ENCODE measurements at places on chromosomes 1 and 21. TPM values are rescaled to one million over a fixed set of nuclear protein-coding genes. Genes with fewer than 3 reads are reported as not detected.

DNA sequence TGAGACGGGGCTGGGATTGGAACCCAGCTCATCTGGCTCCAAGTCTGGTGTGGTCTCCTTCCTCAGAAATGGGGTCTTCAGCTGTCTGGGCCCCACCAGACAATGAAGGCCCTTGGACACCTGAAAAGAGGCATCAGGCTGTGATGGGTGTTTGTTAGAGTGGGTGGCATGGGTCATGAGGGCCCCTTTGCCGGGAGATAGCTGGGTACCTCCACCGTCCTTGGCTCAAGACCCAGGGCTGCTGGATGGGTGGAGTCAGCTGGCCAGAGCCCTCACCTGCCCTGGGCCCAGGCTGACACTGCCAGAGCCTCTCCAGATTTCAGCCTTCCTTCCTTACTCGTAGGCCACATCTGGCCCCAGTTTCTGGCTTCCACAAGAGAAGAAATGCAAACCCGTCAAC, 13.4 kb upstream of the TTC22 start:
- H3K27me3 ChIP-seq: no peaks in the 10 kb centered on the region
- DNase-seq: no peak
- no peak overlapping the region for H3K4me3 ChIP-seq

- no peak for DNase-seq
- H3K36me3 ChIP-seq: no peaks in the 10 kb centered on the region
- H3K27ac ChIP-seq: no peak overlapping the region
- H3K27me3 ChIP-seq: no peaks in the 10 kb centered on the region
Observed at GRCh38 chr1:5901841-5902240, 90.4 kb downstream of the NPHP4 start.

Gene BNIPL
- total RNA-seq: 3.0 TPM

- H3K4me1 ChIP-seq: peaks cover 16% of the 10 kb centered on the region
- peak; percentile 59 for DNase-seq
- H3K36me3 ChIP-seq: no peaks in the 10 kb centered on the region
- no peak overlapping the region for H3K27ac ChIP-seq
- peak overlapping the region; percentile 77 for H3K4me3 ChIP-seq
- H3K27me3 ChIP-seq: no peaks in the 10 kb centered on the region
Observed at GRCh38 chr1:206556750-206557635, 49.7 kb downstream of the RASSF5 start.

Gene WNT9A
- total RNA-seq: 42.2 TPM

- H3K36me3 ChIP-seq: peaks cover 8% of the 10 kb centered on the region
- H3K27me3 ChIP-seq: no peaks in the 10 kb centered on the region
- no peak overlapping the region for H3K4me3 ChIP-seq
Observed at GRCh38 chr1:20192364-20192763, 6.0 kb upstream of the PLA2G2C start.

Gene PLEKHN1
- total RNA-seq: 9.1 TPM

DNA sequence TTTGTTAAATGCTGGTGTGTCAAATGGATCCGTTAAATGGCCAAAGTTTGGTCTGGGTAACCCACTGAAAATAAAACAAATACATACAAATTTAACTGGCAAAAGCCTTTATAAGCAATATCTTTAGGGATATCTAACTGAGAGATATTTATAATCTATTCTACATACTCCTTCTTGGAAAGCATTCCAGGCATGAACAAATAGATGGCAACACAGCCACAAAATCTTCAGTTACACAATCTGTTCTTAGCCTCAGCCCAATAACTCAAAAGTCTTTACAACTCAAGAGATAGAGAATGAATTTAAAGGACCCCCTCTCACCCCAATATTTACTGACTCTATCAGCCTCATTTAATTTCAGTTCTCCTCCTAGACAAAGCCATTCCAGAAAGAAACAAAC, 58.7 kb downstream of the NRDC start:
- no peak overlapping the region for H3K27ac ChIP-seq
- H3K4me3 ChIP-seq: no peak overlapping the region
- no peak for DNase-seq
- peaks cover 54% of the 10 kb centered on the region for H3K36me3 ChIP-seq

Gene DCST2
- 4.4 TPM for total RNA-seq

GRCh38 chr1:41802532-41803501, 115.9 kb downstream of the HIVEP3 start:
- H3K4me1 ChIP-seq: peaks cover 35% of the 10 kb centered on the region
- no peak overlapping the region for H3K4me3 ChIP-seq
- H3K36me3 ChIP-seq: no peaks in the 10 kb centered on the region
- DNase-seq: no peak
- no peak overlapping the region for H3K27ac ChIP-seq

DNA sequence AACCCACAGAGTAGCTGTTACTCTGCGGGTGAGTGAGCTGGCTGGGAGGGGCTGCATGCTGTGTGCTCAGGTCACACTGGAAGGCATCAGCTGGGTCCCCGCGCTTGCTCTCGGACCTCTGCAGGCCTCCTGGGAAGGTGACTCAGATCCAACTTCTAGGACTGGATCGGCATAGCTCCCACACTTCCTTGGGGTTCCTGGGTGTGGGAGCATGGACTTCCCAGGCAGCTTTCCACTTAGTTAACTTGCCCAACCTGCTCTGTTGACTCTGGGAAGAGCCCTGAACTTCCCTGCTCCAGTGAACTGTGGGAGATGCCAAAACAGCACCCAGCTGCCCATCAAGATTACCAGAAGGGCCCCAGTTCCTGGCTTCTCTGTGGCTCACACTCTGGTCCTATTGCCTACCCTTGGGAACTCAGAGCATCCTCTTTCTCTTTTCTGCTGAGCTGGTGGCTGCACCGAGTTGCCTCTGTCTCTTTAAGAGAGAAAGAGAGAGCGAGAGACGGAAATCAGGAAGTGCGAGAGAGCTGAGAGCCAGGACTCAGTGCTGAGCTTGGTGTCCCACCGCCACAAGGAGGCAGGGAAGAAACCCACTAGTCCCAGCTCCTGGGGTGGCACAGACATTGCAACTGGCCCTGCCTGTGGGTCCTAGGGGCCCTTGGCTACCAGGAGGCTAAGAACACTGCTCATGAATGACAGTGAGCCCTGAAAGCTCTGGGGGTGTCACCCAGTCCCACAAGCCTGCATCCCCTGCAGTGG, at the start of gene IKBKE:
IKBKE (plus strand) TSS at position 544 of the 759 bp plus-strand sequence. CDS start 2,752 bp downstream, outside the sequence.
- H3K36me3 ChIP-seq: peaks cover 4% of the 10 kb centered on the region
- H3K27me3 ChIP-seq: no peaks in the 10 kb centered on the region
- peak; percentile 55 for DNase-seq

GRCh38 chr1:117076648-117077047, 16.5 kb downstream of the TTF2 start:
- DNase-seq: no peak
- H3K27me3 ChIP-seq: no peaks in the 10 kb centered on the region
- H3K4me1 ChIP-seq: no peaks in the 10 kb centered on the region
- no peak overlapping the region for H3K4me3 ChIP-seq
- H3K27ac ChIP-seq: peak overlapping the region; percentile 50

DNA sequence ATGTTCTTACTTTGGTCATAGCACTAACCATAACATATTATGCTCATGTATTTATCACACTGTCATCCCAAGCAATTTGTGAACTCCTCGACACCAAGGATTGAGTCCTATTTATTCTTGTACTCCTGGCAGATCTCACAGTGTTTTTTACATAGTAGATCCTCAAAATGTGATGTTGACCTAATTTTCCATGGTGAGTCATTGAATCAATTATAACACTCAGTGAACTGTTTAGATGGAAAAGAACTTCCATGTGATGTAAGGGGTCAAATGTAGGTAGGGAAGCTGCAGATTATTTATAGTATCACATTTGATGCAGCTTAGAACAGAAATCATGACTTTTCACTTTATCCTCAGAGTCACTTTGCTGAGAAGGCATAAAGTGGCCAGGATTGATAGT, 281.9 kb upstream of the ADAMTS5 start:
- no peak overlapping the region for H3K4me3 ChIP-seq
- DNase-seq: no peak
- H3K27ac ChIP-seq: no peak overlapping the region
- no peaks in the 10 kb centered on the region for H3K4me1 ChIP-seq
- H3K36me3 ChIP-seq: no peaks in the 10 kb centered on the region

DNA sequence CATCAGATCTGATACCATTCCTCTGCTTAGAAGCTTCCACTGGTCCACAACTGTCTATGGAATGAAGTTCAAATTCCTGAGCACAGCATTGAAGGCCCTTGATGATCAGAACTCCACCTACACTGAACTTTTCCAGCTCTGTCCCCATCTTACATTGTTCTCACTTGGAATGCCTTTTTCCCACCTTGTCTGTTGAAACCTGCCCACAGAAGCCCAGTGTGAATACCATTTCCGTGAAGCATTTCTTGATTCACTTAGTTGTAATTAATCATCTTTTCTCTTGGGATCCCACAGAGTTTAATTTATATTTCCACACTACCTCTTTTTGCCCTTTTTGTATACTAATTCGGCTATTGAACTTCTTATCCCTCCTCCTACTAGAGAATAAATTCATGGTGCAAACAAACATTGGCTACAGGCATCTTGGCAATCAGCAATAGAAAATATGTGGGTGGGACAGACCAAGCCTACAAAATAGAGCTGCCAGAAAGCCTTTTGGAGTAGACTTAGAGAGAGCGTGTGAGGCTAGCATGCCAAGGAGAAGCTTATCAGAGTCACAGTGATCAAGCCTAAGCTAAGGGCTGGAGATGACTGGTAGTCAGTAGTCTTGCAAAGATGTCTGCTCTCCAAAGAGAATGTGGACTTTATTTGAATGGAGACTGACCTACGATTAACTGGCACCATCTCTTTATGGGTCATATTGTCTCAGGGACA, 26.1 kb downstream of the NHLH2 start:
- H3K4me3 ChIP-seq: no peak overlapping the region
- no peak overlapping the region for H3K27ac ChIP-seq
- no peaks in the 10 kb centered on the region for H3K4me1 ChIP-seq
- no peaks in the 10 kb centered on the region for H3K27me3 ChIP-seq
- H3K36me3 ChIP-seq: no peaks in the 10 kb centered on the region
- no peak for DNase-seq

DNA sequence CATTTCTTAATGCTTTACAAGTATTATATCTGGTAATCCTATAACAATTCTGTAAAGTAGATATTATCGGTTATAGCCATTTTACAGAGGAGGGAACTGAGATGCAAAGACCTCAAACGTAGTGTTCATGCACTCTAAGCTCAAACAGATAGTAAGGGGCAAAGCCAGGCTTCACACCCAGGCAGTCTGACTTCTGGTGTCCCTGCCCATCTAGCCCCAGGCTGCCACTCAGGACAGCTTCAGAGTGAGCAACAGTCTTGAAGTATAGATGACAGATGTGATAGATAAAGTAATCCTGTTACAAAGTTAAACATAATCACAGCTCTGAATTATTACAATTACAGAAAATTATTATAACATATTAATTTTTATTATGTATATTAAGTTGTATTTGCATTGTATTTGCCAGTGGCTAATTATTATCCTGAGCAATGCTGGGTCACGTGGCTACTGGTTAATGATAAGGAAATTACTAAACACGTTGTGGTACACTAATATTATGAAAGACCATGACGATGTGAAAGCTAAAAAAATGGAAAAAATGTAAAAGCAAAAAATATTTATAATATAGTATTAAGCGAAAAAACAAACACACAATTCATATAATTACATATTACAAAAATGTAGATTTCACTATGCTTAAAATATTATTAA, 6.1 kb upstream of the TRAF3IP3 start:
- no peaks in the 10 kb centered on the region for H3K36me3 ChIP-seq
- H3K27me3 ChIP-seq: no peaks in the 10 kb centered on the region
- no peak overlapping the region for H3K27ac ChIP-seq
- no peak overlapping the region for H3K4me3 ChIP-seq

Gene NBPF4
- total RNA-seq: 0.70 TPM

- H3K36me3 ChIP-seq: no peaks in the 10 kb centered on the region
- no peaks in the 10 kb centered on the region for H3K4me1 ChIP-seq
- H3K4me3 ChIP-seq: no peak overlapping the region
- H3K27ac ChIP-seq: no peak overlapping the region
Observed at GRCh38 chr1:98888869-98889268, 115.8 kb downstream of the PLPPR5 start.

- no peak overlapping the region for H3K27ac ChIP-seq
- DNase-seq: no peak
- no peaks in the 10 kb centered on the region for H3K27me3 ChIP-seq
Observed at GRCh38 chr1:56552349-56552748, 27.0 kb downstream of the PLPP3 start.

Gene SUSD4
- total RNA-seq: 3.2 TPM

DNA sequence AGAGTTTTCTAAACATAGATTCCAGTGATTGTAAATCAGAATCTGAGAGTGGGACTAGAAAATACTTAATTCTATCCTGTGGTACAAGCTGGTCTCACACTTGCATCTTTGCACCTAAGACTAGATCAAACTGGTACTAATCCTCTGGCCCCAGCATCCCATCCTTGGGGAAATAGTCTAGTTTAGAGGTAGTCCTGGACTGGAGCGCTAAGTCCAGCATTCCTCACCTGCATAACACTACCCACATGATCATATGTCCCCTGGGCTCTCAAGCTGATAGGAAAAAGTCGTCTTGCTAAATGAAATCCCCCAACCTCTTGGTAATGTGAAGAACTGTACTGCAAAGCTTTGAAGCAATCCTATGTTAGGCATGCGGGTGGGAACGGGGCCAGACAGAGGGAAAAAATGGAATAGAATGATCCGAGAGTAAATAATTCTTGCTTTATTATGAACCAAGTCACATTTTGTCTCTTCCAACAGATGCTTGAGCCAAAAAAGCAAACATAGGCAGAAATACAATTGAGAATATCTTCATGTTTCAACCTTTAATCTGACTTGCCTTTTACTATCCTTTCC, 4.8 kb downstream of the COX20 start:
- peaks cover 55% of the 10 kb centered on the region for H3K36me3 ChIP-seq
- no peak for DNase-seq
- no peak overlapping the region for H3K27ac ChIP-seq
- H3K4me1 ChIP-seq: peaks cover 22% of the 10 kb centered on the region
- no peaks in the 10 kb centered on the region for H3K27me3 ChIP-seq
- no peak overlapping the region for H3K4me3 ChIP-seq

Gene GLIS1
- not detected for total RNA-seq

DNA sequence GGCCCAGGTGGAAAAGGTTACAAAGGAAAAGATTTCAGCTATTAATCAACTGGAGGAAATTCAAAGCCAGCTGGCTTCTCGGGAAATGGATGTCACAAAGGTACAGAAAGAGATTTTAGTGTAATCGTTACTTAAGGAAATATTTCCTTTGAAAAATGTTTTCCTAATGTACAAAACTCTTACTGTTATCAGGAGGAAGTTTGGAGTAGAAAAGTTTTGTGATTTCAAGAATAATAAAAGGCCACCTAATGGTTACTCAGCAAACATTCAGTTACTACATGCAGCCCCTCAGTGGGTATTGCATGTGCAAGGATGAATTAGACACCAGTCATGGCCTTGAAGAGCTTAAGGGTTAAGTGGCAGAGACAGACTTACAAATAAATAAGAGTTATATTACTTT, 85.2 kb downstream of the SDCCAG8 start:
- no peaks in the 10 kb centered on the region for H3K27me3 ChIP-seq
- no peaks in the 10 kb centered on the region for H3K4me1 ChIP-seq
- no peak for DNase-seq
- no peak overlapping the region for H3K27ac ChIP-seq
- H3K4me3 ChIP-seq: no peak overlapping the region

DNA sequence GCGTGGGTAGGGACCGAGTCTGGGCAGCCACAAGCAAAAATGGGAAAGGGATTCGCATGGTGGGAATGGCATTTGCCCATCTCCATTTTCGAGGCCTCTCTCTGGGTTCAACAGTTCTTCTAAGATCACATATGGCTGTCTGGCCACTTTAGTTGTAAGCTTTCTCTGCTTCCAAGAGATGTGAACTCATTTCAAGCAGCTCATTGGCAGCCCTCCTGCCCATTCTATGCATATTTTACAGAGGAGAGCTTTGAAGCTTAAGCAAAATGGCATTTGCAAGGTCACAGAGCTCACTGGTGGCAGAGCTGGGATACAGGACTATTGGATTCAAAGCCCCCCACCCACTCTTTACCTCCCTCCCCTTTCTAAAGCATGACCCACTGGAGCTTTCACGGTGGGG, 93.7 kb downstream of the HHIPL2 start:
- no peak for DNase-seq
- no peak overlapping the region for H3K4me3 ChIP-seq
- no peaks in the 10 kb centered on the region for H3K36me3 ChIP-seq
- H3K4me1 ChIP-seq: 0 out of 2 replicates have a peak, but pooled peaks cover 10% of the 10 kb centered on the region

Data from PC-9 (cell line).